ENCODE measurements at places on chromosomes 2 and 18.
A peak's percentile ranks its signal among the peaks of the same experiment; 100 is the strongest.

- no peak for DNase-seq
Observed at GRCh38 chr2:178912416-178913048, 105.3 kb upstream of the TTN start.

GRCh38 chr18:21342372-21342771, 100.3 kb downstream of the GREB1L start:
- DNase-seq = no peak

- DNase-seq = no peak
Observed at GRCh38 chr2:227973241-227973640, 101.8 kb downstream of the DAW1 start.

- DNase-seq = no peak
Observed at GRCh38 chr2:43276962-43277391, 50.6 kb upstream of the ZFP36L2 start.

GRCh38 chr18:11176481-11176881, 27.1 kb upstream of the PIEZO2 start:
- no peak for DNase-seq

DNA sequence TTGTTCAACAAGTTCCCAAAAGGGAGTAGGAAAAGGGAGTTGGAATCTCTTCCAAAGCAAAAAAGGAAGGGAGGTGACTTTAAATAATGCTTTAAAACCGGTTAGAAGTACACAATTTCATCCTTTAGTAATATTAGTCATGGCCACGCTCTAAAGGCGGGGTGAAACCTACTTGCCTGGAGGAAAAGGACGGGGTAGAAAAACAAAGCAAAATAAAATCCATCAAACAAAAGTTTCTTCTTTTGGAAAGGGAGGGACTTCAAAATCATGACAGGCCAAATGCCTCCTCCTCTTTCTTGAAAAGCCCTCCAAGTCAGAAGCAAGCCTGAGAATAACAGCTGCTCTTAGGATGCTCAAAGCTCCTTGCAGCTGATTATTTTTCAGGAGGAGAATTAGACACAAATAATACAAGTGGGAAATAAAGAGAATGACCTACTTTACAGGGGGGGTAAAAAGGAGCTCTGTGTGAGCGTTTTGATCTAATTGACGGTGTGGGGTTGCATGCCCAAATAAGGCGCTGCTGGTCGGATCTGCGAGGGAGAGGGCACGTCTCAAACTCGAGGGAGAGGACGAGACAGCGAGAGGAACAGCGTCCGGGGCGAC, 1.8 kb upstream of the NPAS2 start:
- DNase-seq = no peak

- DNase-seq = no peak
Observed at GRCh38 chr2:10924441-10924840, 12.7 kb downstream of the KCNF1 start.

- DNase-seq = no peak
Observed at GRCh38 chr2:96342085-96342484, 6.5 kb downstream of the NCAPH start.

DNA sequence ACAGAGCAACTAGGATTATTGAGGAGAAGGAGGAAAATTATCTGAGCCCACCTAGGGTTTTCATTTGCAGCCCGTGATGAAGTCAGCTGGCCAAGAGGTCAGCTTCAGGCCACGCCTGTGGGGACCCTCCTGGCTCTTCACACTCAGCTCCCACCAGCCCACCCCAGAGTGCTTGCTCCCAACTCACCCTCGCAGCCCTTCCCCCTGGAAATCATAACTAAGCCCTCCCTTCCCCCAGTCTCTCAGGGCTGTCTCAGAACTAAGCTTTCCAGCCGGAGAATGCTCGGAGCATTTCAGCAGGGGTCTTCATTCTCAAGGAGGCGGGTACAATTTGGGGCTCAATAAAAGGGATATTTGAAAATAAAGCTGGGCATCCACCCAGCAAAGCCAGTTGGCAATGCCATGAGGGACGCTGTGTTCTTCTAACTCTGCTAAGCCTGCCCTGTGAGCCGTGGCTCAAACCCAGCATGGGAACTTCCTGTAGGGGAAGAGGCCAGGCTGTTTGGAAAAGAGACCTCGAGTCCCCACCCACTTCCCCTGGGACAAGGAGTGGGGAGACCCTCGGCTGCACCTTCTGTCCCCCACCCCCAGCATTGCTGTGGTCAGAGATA, 194.9 kb downstream of the CTIF start:
- no peak for DNase-seq

DNA sequence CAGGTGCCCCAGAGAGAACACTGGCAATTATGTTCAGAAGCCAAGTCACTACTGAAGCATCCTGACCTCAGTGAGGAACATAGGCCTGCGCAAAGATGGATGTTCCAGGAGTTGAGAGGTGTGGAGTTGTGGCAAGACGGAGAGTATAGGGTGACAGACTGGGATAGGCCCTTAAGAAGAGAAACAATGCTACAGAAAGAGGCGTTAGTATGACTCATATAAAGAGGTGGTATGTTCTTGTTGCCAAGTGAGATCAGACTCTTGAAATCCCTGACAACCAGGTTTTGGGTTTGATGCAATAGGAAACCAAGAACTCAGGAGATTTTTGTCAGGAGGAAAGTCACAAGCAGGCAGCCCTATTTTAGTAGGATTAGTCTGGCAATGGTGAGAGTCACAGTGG, 185.6 kb downstream of the RIT2 start:
- no peak for DNase-seq

DNA sequence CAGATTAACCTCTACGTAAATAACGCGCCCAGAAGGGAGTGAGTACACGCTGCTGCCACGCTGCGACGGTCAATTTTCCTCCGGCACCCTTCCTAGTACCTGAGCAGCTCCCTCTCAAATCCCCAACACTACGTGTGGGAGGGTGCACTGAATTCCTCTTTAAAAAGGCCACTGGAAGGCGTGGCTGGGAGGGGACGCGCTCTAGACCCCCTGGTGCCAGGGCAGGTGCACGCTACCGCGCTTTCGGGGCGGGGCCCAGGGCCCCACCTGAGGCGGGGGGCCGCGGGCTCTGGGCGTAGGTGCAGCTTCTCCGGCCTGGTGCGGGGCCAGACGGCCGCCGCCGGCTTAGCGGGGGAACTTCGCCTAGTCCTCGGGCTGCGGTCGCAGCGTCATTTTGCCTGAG, 668 bp upstream of the ANKRD12 start:
- peak; percentile 84 for DNase-seq

DNA sequence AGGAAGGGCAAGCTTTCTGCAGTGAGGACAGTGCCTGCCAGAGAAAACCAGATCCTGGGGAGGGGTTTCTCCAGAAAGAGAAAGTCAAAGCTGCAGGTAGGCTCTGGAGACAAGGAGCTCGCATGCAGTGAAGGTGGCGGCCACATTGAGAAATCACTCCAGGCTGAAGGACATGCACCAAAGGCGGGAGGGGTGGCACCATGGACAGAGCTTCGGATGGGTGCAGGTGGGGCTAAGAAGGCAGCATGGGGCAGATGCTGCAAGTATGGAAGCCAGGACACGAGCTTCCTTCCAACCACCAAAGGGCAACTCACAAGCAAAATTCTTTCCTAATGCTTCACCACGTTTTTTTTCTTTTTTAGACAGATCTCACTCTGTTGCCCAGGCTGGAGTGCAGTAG, 104.4 kb upstream of the SLC35G4 start:
- no peak for DNase-seq

- no peak for DNase-seq
Observed at GRCh38 chr2:27701676-27702075, 38.0 kb downstream of the SLC4A1AP start.

- no peak for DNase-seq
Observed at GRCh38 chr2:10422251-10422650, 25.9 kb downstream of the ODC1 start.

GRCh38 chr2:190896477-190896876, 15.9 kb downstream of the GLS start:
- no peak for DNase-seq

- DNase-seq = peak; percentile 54
Observed at GRCh38 chr18:26307161-26307773, 81.0 kb downstream of the TAF4B start.
